ENCODE measurements at places on chromosomes 5 and 9.

DNA sequence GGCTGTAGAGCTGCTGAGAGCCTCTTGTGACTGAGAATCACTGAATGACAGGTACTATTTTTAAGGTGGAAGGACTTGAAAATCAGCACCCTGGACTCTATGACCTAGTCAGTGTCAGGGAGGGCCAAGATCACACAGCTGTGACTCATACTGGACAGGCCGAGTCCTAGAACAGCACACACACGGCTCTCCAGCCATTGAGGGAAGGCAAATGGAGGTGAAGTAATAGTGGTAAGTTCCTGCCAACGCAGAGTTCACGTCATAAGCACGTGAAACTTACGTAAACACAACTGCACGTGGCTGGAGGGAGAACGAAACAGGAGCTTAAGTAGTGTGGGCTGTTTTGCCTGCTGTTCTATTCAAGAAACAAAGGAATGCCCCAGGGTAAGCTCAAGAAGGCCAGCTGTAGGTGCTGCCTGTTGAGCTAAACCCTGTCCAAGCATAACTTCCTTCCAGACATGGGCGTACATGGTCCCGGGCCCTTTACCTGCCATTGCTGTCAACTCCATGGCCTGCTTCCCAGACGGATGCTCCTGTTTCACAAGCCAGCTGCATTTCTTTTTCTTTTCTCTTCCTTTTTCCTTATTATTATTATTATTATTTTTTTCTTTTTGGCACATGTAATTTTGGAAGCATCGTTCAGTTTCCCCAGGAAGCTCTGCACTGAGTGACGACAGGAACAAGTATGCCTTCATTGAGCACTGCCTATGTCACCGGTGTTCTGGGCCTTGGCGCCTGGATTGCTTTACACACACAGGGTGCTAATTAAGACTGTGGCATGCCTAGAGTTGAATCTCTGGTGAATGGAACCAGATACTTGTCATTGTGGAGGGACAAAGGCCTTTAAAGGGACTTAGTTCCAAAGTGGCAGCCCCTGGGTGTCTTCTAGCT lies 10.2 kb upstream of the LCP2 start:
- DNase-seq, result no peak

- no peak for DNase-seq
Observed at GRCh38 chr5:153237671-153238332, 252.7 kb upstream of the GRIA1 start.

DNA sequence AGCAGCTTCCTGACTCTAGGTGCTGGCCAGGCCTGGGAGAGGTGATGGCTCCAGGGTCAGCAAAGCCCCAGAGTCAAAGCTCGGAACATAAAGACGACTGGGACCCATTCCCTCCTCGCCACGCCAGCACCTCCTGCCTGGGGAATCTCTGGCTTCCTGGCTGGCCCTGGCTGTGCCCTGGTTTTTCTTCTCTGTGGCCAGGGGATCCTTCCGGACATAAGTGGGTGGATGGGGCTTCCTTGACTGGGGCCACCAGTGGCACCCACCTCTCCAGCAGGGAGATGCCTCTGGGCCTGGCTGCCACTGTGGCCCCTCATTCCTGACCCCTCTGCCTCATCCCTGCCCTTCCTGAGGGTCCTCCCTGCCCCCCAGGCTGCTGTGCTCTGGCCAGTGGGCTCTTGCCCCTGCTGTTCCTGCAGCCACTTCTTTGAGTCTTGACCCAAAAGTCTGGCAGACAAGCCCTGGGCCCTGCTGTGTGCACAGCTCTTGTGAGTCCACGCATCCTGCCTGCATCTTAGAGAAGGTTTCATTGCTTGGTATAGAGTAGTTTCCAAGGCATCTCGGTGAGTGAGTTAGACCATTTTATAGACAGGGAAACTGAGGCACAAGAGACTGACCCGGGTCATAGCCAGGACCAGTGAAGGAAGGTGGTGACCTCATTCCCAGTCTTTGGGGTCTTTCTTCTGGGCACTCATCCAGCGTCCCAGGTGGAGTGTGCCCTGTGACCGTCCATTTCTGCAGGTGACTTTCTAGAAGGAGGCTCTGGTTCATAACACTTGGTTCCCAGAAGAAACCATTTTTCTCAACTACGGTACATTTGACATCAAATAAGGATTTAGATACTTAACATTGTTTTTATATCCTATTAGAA lies 17.3 kb upstream of the LPCAT1 start:
- no peak for DNase-seq

DNA sequence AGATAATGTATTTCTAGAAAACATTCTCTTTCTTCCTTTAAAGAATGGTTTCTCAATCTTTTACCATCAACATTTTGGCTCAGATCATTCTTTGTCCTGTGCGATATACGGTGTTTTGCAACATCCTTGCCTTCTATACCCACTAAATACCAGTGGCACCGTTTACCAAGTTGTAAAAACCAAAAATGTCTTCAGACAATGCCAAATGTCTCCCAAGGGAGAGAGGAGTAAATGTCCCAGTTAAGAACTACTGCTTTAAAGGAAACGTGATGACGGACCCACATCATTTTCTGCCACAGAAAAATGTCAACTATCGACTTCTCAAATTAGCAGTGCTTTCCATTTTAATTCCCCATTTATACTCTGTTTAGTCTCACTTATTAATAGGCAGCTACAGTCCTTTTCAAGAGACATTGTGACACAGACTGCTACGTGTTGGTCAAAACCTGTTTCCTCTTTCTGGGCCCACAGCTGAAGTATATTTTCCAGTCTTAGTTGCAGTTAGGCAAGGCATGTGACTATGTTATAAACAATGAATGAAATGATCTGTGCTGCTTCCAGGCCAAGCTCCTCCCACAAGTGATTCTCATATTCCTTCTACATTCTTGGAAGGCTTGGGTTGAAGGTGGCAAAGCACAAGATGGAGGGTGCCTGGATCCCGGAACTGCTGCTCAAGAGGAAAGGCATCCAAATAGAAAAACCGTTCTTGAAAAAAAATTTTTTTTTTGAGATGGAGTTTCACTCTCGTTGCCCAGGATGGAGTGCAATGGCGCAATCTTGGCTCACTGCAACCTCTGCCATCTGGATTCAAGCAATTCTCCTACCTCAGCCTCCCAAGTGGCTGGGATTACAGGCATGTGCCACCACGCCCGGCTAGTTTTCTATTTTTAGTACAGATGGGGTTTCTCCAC lies 8.8 kb downstream of the PRXL2C start:
- DNase-seq, result no peak

DNA sequence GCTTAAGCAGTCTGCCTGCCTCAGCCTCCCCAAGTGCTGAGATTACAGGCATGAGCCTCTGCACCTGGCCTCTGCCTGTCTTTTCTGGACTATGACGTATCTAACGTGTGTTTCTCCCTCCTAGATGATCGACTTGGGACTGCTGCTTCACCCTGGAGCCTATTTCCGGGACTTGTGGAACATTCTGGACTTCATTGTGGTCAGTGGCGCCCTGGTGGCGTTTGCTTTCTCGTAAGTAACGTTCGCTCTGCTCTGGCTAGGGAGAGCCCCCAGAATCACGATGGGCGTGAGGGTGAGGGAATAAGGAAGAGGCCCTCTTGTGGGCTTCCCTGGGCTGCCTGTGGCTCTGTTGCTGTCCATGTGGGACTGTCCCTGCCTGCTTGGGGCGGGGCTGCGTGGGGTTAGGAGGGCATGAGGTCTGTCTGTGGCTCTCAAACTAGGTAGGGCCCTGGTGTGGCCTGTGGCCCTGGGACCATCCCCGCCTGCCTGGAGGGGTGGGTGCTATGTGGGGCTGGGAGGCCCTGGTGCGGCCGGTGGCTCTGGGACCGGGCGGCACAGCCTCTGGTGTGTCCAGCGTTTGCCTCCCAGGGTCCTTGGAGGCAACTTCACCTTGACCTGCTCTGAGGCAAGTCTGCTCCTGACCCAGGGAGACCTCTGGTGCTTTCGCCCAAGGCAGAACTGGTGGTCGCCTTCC lies 171.7 kb downstream of the CACNA1B start:
- no peak for DNase-seq

- DNase-seq, result no peak
Observed at GRCh38 chr9:10268531-10269485, 344.0 kb downstream of the PTPRD start.

DNA sequence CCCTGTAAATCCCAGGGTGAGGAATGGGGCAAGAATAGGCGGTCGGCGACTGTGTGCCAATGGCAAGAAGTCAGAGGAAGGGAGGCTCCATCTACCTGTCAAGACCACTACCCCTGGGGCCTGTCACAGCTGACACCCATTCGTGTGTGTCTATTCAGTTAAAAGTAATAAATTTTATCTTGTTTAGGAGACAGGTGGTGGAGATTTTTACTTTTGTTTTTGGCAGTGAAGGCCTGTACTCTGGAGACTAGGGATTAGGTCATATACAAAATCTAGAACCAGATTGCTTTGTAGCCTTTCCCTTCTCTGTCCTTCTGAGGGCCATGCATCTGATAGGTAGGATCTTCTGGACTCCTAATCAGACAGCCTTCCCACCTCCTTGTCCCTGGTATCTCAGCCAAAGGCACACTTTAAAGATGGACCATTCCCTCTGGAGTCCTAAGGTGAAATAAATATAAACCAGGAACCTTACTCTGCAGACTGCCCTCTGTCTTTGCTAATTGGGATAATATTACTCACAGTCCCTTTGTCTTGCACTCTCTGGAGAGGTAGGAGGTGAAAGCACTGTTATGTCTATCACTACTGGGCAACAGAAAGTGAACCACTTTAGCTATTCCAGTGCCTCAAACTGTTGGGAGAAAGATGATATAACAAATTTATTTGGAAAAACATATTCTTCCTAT lies 213.2 kb upstream of the ACTBL2 start:
- DNase-seq, result no peak

- no peak for DNase-seq
Observed at GRCh38 chr5:179699616-179700237, 960 bp downstream of the CANX start.

DNA sequence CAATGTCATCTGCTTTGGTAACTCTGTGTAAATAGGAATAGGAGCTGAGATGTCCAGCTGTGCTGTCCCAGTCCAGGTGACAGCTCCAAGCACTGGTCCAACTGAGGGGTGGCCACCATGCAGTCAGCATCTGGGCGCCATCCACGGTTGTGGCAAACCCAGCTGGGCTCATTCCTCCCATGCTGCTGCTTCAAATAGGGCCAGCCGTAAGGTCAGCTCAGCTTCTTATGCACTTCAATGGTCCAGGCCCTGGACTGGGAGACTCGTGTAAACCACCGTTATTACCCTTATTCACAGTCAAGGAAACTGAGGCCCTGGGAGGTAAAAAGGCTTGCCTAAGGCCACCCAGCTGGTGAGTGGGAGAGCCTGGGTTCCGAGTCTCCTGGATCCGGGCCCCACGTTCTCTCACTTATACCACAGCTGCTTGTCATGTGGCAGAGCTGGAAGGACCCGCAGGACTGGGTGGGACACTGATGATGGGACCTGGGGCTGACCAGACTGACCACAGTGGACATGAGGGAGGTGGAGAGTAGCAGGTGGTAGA lies 38.7 kb upstream of the ANGPTL2 start:
- DNase-seq, result no peak

- DNase-seq, result no peak
Observed at GRCh38 chr9:98332405-98332831, 77.0 kb upstream of the TBC1D2 start.

DNA sequence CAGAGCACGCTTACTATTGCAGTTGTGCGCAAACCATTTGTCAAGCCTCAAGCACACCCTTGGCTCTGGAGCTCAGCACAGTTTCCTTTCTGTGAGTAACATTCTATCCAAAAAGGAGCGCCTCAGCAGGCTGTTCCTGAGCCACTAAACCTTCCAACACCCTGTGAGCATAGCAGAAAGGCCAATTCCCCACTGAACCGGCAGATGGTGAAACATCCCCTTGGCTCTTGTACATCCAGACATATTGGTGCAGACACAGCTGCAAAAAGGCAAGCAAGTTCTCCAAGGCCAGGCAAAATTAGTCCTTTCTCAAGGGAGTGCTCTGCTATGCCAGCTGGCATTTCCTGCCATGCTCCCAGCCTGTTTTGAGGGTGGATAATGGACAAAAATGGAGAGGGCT lies 44.1 kb upstream of the CEMIP2 start:
- no peak for DNase-seq

DNA sequence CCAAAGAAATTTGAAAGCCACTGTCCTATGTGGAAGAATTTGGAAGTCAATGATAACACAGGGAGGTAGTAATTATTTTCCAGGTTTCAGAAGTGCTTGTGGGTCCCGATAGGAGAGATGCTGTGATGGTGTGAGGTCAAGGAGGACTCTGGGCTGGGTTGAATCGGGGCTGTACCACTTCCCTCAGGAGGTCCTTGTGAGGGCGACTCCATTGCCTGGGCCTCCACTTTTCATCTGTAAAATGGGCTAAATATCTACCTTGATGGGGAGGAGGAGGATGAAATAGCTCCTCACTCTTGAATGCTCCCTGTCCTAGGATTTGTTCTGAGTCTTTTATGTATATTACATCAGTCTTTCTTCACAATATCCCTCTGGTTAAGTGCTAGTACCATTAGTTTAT lies 59.0 kb downstream of the ROPN1L start:
- DNase-seq, result no peak

- no peak for DNase-seq
Observed at GRCh38 chr5:97172227-97172626, 10.8 kb downstream of the RIOK2 start.

- DNase-seq, result no peak
Observed at GRCh38 chr9:137396227-137396626, 26.7 kb downstream of the EXD3 start.

DNA sequence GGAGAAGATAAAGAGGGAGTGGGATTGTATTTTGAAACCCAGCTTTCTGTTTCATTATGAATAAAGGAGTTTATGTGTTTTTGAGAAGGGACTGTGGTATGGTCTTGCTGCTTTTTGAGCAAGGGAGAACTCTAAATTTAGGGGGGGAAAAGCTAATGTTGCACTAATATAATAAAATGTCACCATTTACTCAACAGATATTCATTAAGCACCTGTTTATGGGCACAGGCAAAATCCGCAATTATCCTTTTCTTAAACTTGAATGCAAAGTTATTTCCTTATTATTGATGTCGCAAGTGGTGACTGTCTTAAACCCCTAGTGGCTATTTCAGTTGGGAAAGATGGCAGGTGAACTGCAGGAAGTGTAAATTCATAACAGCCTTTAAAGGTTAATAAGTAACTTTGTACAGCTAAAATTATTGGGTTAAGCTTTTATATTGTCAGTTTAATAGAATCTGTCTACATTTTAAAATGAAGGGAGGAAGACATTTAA lies 1.5 kb downstream of the CDC42SE2 start:
- DNase-seq, result no peak

- DNase-seq, result no peak
Observed at GRCh38 chr9:22214021-22214420, 204.9 kb upstream of the CDKN2B start.

- DNase-seq, result no peak
Observed at GRCh38 chr9:2967766-2968165, 123.9 kb upstream of the PUM3 start.

GRCh38 chr9:72315510-72316311 lies 49.3 kb downstream of the ZFAND5 start:
- DNase-seq, result no peak
